ENCODE measurements at places on chromosomes 3 and 15. TPM values are rescaled to one million over a fixed set of nuclear protein-coding genes. Genes with fewer than 3 reads are reported as not detected.

DNA sequence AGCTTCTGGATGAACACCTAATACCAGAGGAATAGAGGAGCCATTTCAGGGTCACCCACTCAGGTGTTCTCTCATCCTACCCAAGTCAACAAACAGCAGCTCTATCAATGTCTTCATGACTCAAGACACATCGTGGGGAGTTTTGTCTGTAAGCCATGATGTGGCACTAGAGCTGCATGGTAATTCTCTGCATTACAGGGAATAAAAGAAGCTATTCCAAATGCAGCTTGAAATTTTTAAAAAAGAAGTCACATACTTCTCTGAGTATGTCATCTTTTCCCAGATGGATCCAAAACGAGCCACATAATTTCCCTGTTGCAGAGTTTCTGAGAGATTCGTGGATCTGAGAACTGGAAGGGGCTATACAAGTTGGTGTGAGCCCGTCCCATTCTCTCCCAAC is 6.1 kb upstream of the THSD4 start:
- H3K4me3 ChIP-seq: no peak overlapping the region
- no peak for DNase-seq
- no peaks in the 10 kb centered on the region for H3K36me3 ChIP-seq
- no peaks in the 10 kb centered on the region for H3K27me3 ChIP-seq
- H3K27ac ChIP-seq: no peak overlapping the region

MST1 gene
- 42.0 TPM for total RNA-seq

EPHA3 gene
- total RNA-seq: 37.9 TPM

DNA sequence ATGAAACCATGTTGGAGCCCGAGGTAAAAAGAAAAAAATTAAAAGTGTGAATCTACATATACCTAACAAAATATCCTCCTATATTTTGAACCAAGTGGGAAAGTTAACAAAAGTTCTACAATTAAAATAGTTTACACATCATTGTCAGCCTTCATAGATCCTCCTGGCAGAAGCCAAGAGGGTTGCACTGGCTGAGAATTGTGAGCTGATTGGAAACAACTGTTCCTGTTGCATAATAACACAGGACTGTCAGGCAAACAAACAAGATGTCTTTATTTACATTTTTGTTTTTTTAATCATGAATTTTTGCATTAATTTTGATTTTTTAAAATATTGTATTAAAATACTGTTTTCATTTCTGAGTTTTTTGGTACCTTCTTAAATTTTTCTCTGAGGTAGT is 215.2 kb upstream of the MME start:
- no peaks in the 10 kb centered on the region for H3K27me3 ChIP-seq
- H3K27ac ChIP-seq: no peak overlapping the region
- no peaks in the 10 kb centered on the region for H3K36me3 ChIP-seq
- H3K4me1 ChIP-seq: no peaks in the 10 kb centered on the region
- H3K4me3 ChIP-seq: no peak overlapping the region

DNA sequence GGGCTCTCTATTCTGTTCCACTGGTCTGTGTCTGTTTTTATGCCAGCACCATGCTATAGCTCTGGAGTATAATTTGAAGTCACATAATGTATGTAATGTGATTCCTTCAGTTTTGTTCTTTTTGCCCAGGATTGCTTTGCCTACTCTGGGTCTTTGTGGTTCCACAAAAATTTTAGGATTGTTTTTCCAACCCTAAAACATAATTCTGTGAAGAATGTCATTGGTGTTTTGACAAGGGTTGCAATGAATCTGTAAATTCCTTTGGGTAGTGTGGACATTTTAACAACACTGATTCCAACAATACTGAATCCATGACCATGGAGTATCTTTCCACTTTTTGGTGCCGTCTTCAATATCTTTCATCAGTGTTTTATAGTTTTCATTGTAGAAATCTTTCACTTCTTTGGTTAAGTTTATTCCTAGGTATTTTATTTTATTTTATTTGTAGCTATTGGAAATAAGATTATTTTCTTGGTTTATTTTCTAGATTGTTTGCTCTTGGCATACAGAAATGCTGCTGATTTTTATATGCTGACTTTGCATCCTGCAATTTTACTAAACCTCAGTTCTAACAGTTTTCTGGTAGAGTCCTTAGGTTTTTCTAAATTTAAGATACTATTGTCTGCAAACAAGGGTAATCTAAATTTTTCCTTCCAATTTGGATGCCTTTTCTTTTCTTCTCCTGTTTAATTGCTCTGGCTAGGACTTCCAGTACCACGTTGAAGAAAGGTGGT is 29.7 kb downstream of the TJP1 start:
- no peak overlapping the region for H3K4me3 ChIP-seq
- peaks cover 3% of the 10 kb centered on the region for H3K36me3 ChIP-seq
- no peak overlapping the region for H3K27ac ChIP-seq
- no peaks in the 10 kb centered on the region for H3K27me3 ChIP-seq

- H3K27ac ChIP-seq: no peak overlapping the region
- no peaks in the 10 kb centered on the region for H3K4me1 ChIP-seq
- H3K27me3 ChIP-seq: no peaks in the 10 kb centered on the region
- no peaks in the 10 kb centered on the region for H3K36me3 ChIP-seq
- no peak overlapping the region for H3K4me3 ChIP-seq
These were observed 157.9 kb upstream of the SLC2A2 start for GRCh38 chr3:171184372-171184771.

BOC gene
- 68.3 TPM for total RNA-seq

- no peak overlapping the region for H3K27ac ChIP-seq
- no peaks in the 10 kb centered on the region for H3K4me1 ChIP-seq
- DNase-seq: no peak
These were observed 145.9 kb upstream of the AGTR1 start for GRCh38 chr3:148551767-148552260.

DNA sequence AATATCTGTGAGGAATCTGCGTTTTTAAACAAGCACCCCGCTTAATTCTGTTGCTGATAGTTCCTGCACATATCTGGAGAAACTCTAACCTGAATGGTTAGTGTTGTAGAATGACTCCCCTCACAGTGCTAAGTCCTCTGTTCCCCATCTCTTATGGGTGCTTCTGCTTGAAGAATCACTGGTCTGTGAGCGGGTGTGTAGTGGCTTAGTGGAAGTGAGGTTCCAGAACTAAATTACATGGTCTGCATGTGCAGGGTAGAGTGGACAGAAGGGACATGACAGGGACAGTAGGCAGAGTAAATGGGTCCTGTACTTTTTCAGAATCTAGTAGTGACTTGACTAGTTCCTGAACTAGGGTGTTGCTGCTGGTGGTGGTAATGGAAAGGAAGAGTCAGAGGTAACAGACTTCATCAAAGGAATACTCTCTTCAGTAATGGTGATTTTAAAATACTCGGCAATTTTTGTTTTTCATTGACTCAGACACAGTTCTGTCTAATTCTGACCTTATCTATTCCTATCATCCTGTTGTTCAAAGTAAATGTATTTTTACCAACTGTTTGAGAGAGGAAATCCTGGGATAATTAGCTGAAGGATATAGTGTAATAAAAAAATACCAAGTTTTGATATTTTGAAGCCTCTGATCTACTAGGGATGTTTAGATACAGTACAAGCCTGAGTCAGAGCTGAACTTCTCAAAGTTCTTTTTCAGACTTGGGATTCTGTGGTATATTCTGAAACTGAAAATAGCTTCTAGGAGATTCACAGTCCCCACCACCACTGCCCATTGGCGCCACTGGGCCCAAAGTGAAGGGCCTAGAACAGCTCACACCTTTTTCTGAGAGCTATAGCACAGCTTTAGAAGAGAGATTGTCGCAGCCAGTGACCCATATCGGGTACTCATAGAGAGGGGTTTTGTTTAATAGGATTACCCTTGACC is 55.5 kb downstream of the FNDC3B start:
- H3K4me3 ChIP-seq: no peak overlapping the region
- H3K4me1 ChIP-seq: peaks cover 63% of the 10 kb centered on the region
- no peak for DNase-seq
- no peaks in the 10 kb centered on the region for H3K27me3 ChIP-seq
- no peak overlapping the region for H3K27ac ChIP-seq

GRCh38 chr3:115270849-115271248 is 123.8 kb upstream of the ZBTB20 start:
- no peak for DNase-seq
- H3K4me3 ChIP-seq: no peak overlapping the region
- H3K4me1 ChIP-seq: no peaks in the 10 kb centered on the region
- H3K27ac ChIP-seq: no peak overlapping the region
- H3K36me3 ChIP-seq: no peaks in the 10 kb centered on the region

- no peaks in the 10 kb centered on the region for H3K27me3 ChIP-seq
- no peaks in the 10 kb centered on the region for H3K36me3 ChIP-seq
- no peak overlapping the region for H3K4me3 ChIP-seq
- no peak overlapping the region for H3K27ac ChIP-seq
- peaks cover 6% of the 10 kb centered on the region for H3K4me1 ChIP-seq
These were observed 4.5 kb downstream of the SLC49A4 start for GRCh38 chr3:122799322-122799721.

DNA sequence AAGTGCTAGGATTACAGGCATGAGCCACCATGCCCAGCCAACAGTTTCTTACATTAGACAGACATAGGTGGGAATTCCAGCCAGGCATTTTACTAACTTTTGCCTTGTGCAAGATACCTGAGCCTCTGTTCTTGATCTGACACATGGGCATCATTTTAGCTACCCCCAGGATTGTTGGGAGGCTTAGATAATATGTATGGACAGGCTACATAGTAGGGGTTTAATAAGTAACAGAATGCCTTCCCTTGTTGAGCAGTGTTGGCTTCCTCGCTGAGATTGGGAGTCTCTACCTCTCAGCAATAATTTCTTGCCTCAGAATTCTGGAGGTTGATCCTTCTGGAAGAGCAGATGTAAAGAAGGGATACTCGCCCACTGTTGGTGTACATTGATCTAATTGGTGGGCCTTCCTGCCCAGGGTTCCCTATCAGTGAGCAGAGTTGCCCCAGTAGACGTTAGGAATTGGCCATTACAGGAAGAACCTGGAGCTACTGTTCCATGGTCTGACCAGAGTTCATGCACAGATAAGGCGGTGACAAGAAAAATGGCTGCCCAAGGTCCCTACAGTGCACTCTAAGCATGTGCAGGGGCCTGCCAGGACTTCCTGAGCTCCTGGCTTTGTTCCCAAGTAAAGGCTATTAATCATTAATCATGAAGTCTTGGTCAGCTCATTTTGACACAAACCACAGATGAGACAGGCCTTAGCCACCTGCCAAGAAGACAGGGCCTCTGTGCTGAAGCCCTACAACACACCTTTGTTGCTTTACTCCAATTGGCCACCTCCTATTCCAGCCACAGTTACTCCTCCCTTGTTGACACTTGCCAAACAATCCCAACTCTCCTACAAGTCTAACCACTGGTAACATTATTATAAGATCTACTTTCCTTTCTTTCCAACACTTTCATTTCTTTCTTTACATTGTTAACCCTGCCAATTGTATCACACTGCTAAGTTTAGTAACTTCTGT is 5.0 kb upstream of the IL17RE start:
- H3K27me3 ChIP-seq: no peaks in the 10 kb centered on the region
- no peak overlapping the region for H3K4me3 ChIP-seq
- DNase-seq: no peak

GRCh38 chr3:55725681-55726500 is 238.8 kb upstream of the WNT5A start:
- DNase-seq: no peak
- H3K27me3 ChIP-seq: no peaks in the 10 kb centered on the region
- H3K36me3 ChIP-seq: no peaks in the 10 kb centered on the region
- peaks cover 19% of the 10 kb centered on the region for H3K4me1 ChIP-seq

DNA sequence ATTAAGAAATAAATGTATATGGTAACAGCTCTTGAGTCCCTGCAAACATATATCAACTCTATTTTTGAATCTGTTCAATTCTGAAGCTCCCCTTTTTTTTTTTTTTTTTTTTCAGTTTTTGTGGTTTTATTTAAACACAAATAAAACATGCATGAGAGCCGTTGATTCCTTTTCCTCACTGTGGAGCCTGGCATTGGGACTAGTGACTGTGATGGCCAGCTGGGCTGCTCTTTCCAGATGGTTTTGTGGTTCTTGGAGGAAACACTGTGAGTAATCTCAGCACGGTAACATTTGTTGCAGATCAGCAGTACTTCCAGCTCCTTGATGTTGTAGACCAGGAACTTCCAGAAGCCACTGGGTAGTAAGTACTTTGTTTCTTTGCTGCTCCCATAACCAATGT is 15.9 kb downstream of the EMC7 start:
- peaks cover 25% of the 10 kb centered on the region for H3K36me3 ChIP-seq
- no peak for DNase-seq
- no peak overlapping the region for H3K27ac ChIP-seq
- no peak overlapping the region for H3K4me3 ChIP-seq
- no peaks in the 10 kb centered on the region for H3K4me1 ChIP-seq
- no peaks in the 10 kb centered on the region for H3K27me3 ChIP-seq

GPR27 gene
- 2.3 TPM for total RNA-seq

RUBCN gene
- total RNA-seq: 52.4 TPM

CHD2 gene
- total RNA-seq: 149 TPM

Data from thyroid gland (tissue), 4 donors.